ENCODE measurements at places on chromosomes 5 and 9. TPM values are rescaled to one million over a fixed set of nuclear protein-coding genes. Genes with fewer than 3 reads are reported as not detected.

DNA sequence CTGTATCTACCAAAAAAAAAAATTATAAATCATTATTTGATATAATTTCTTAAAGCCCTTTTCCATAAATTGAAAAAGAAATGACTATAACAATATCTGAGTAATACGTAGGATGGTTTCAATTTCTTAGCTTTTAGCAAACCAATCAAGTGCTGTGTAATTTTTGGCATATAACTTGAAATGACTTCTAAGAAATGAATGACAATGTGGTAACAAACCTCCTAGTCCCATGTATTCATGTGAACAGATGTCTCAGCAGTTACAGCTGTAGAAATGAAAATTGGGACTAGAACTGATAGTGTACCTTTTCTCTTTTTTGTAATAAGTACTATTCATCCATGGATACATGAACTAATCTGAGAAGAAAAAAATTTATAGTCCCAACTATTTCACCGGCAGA, 307.0 kb downstream of the BNC2 start:
- DNase-seq: no peak

DNA sequence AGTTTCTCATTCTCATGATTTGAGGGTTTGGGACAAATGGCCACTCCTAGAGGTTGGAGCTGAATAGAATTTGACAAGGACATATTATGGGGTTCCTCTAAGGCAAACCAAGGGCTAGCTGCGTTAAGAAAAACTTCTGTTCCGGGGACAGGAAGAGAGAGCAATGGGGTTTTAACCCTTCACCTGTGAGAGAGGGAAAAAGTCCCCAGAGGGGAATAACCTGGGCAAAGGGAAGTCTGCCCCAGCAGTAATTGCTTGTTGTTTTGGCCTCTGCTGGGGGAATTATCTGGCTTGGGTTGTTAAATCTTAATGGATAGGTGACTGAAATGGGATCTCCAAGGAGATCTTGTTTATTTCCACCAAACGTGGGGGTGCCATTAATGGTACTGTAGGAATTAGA, 110.1 kb upstream of the MOCS2 start:
- no peak for DNase-seq

DNA sequence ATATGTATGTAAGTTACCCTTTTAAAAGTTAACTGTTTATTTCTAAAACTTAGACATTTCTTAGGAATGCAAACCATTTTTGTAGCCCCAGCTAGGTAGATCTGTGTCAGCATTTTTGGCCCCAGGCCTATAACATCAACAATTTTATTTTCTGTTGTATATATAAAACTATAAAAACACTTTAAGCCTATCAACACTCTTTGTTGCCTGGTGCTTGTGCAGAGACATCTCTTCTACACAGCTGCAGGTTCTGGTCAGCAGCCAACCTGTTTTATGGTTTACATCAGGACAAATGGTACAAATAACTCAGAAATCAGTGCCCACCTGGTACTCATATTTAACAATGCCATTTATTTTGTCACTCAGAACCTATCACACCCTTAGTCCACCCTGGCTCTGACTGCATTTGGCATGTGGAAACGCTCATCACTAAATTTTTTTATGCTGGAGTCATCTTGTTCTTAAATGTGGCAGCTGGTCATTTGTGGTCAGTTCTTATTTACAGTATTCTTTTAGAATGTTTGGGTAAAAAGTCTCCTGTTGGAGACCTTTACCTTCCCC, 173.4 kb downstream of the DNAH5 start:
- DNase-seq: no peak

DNA sequence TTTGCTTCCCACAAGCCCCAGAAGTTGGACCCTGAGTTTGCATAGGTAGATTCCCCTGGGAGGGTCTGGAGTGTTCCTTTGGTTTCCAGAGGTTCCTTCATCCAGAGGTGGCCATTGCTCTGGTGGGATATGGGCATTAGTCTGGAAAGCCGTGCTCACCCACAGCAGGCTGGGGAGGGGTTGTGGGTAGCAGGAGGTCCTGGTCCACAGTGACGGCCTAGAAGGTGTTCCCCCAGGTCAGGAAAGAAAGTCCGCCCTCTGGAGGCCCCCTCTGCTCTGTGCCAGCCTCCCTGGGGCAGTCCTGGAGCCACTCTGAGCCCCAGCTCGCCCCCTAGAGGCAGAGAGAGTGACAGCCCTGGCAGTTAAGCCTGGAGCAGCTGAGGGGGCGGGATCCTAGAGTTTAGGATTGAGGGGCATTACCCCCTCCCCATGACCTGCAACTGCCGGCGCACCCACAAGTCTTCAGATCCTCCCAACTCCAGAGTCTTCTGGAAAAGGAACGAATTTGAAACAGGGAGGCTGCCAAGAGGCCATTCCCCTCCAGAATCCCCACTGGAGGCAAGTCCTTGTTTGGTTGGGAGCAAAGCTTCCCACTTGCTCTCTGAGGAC, 36.8 kb downstream of the NDST1 start:
- peak; percentile 74 for DNase-seq

DNA sequence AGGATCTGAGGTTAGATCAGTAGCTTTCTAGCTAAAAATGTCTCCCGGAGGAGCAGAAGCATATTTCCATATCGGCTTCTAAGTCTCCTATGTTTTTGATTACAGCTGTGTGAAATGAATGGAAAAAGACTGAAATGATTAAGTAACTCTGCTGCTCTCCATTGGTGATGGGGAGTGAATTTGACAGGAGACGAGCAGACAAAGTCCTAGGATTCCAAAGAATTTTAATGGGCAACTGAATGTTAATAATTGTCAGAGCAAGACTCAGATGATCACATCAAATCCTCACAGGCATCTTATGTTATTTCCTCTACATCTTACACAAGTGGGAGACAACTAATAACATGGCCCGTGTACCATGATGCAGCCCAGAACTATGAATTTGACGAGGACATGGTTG, 66.8 kb downstream of the LIX1 start:
- DNase-seq: no peak

GRCh38 chr5:77168161-77168878, 42.2 kb upstream of the PDE8B start:
- peak; percentile 48 for DNase-seq

DNA sequence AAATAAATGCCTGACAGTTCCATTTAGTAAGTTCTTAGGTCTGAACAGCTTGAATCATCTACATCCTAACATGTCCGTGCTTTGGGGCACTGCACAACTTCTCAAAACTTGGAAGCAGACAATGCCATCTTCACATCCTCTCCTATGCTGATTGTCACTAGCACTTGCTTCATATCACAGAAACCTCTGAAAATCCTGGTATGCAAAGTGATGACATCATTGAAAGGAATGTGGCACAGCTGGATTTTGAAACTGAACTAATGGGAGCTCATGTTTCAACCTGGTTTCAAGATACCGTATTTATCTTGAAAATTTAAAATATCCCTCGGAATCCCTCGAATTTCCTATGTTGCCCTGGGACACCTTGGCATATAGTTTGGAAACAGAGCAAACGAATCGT, 490.2 kb upstream of the DAP start:
- DNase-seq: no peak

- no peak for DNase-seq
Measured at GRCh38 chr5:133247151-133247709, 195.4 kb downstream of the HSPA4 start.

DNA sequence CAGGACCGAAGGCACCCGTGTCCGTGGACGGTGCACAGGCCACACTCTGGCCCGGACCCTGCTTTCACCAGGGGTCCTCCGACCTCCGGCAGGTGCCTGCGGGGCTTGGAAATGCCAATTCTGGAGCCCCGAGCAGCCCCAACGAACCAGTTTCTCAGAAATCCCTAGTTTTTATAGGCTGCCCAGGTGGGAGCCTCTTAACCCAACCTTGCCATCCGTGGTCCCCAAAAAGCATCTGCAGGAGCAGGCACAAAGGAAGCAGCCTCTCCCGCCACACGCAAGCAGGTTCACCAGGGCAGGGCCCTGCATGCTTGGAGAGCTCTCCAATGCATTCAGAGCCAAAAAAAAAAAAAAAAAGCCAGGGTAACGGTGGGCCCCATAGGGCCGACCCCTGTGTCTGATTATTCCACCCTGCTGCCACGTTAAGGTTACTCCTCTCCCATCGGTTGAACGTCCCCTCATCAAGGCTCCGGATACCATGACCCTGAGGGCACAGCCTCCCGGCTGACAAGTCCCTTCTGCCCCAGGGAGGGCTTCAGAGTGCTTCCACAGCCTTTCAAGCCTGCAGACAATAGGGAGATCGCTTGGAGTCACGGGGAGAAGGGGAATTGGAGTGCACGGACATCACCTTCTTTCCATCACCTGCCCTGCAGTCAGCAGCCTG, 796 bp upstream of the TPRN start:
- no peak for DNase-seq

DNA sequence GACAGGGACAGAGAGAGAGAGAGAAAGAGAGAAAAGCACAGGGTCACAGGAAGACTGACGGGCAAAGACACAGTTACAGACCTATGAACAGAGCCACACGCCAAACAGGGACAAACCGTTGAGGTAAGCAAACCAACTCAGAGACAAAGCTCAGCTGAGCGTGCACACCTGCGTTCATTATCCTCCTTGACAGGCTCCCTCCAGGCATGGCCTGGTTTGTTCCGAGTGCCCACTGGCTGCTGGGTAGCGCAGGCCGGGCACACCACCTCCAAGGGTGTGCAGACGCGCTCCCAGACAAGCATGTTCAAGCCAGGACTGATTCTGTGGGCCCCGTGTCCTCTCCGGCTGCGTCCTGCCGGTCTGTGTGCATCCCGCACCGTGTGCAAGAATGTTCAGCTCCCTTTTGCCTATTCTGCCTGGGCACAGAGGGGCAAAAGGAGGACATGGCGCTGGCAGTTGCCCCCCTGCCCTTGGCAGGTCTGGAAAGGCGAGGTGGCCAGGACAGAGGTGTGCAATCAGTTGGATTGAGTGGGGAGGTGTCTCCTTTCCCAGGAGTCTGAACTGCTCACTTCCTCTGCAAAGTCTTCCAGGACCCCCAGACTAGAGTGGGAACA, 467 bp upstream of the SMIM32 start:
- DNase-seq: no peak

DNA sequence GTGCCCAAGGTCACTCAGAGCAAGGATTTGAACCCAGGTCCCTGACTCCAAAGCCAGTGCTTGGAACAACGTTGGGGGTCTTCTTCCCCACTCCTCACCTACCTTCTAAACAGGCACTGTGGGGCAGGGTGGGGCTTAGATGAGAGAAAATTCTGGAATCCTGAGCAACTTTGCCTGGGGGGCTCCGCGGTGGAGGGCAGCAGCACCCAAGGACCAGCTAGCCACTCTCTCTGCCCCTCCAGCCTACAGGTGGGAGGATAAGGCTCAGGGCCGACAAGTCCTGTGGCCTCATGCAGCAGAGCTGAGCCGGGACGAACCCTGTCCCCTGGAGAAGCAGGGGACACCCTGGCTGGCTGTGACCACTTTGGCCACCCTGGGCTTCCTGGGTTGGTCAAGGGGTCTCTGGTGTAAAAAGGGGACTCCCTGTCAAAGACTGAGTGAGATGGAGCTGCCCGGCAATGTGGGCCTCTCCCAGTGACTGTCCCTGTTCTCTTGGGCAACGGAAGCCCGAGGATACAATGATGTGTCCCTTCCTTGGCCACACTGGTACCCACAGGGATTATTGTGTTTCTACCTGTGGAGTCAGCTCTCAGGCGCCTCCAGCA, 26.5 kb downstream of the CEL start:
- DNase-seq: no peak

TMEM232 gene
- 3.7 TPM for total RNA-seq

MRPS27 gene
- 40.6 TPM for total RNA-seq

GRM6 gene
- total RNA-seq: not detected

Data from left colon (tissue), 2 donors.